ENCODE measurements at places on chromosomes 2 and 18. TPM values are rescaled to one million over a fixed set of nuclear protein-coding genes. Genes with fewer than 3 reads are reported as not detected.

ERBB4 gene
- total RNA-seq: 0.74 TPM

IL1A gene
- 0.99 TPM for total RNA-seq

GCG gene
- not detected for total RNA-seq

SOCS6 gene
- 15.0 TPM for total RNA-seq

GALNT14 gene
- total RNA-seq: 0.40 TPM

ALPG gene
- total RNA-seq: not detected

MYO7B gene
- total RNA-seq: not detected

PAX3 gene
- not detected for total RNA-seq

PDE1A gene
- total RNA-seq: 0.83 TPM

SCN1A gene
- total RNA-seq: not detected

FABP1 gene
- total RNA-seq: not detected
